ENCODE measurements at places on chromosomes 6 and 20.

- no peak for DNase-seq
These were observed 92.5 kb upstream of the SUPT3H start for GRCh38 chr6:45470131-45470738.

GRCh38 chr6:54206510-54206909 lies 95.3 kb downstream of the MLIP start:
- DNase-seq: no peak

- peak; percentile 47 for DNase-seq
These were observed 1.1 kb upstream of the PANK2 start for GRCh38 chr20:3887876-3888620.

- no peak for DNase-seq
These were observed 55.2 kb downstream of the PSMB1 start for GRCh38 chr6:170497841-170498301.

- no peak for DNase-seq
These were observed 77.6 kb upstream of the EYA2 start for GRCh38 chr20:46816886-46817638.

GRCh38 chr6:20352346-20352745 lies 49.3 kb upstream of the E2F3 start:
- no peak for DNase-seq

DNA sequence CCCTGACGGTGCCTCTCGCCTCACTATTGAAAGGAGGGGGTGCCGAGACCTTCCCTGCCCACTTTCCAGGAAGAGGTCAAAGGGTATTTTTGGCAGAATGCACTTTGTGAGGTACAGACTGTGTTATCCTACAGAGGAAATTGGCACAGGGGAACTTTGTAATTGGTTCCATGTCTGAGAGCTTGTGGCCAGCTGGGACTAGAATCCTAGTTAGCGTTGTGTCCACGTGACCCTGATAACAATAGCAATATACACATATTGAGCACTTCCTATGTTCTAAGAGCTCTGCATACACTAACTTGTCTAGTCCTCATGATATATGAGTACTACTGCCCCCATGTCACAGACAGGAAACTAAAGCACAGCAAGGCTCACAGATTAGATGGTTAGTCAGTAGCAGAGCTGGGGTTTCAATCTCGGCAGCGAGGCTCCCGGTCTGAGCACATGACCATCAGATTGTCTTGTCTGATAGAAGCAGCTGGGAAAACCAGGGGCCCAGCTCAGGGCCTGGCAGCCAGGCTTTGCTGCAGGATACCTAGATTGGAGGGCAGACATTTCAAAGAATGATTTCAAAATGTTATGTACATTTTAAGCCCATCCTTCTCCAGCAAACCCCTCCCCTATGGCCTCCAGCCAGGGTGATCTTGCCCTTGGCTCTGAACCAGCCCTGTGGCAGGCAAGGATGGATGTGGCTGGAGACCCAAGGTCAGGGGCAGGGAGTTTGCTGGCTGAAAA lies 1.4 kb downstream of the MAPK13 start:
- peak; percentile 48 for DNase-seq

- DNase-seq: no peak
These were observed 109.6 kb downstream of the DLL1 start for GRCh38 chr6:170181338-170181690.

DNA sequence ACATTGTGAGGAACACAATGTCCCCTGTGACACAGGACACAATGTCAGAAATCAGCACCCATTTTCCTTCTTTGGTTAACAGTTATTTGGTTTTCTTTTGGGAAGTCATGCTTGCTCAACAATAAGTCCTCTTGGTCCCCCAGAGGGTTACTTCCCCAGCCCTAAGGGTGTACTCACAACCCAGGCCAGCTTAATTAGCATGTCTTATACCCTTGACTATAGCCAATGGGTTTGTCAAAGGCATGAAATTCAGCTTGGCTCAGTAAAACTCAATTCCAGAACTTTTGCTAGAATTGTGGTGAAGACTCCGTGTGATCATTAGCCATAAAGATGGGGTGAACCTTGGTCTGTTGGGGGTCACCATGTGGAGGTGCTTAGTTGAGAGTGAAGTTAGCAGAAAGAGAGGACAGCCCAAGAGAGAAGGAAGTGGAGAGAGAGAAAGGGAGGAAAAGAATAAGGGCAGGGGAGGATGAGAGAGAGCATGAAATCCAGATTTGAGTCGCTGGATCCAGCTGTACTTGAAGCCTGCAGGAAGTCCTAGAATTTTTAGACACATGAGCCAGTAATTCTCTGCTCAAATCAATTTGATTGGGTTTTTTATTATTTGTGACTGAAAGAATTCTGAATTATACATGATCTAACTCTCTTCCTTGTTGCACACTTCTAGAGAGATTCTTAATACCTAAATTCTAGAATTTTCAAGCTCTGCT lies 321.3 kb upstream of the JAG1 start:
- no peak for DNase-seq

DNA sequence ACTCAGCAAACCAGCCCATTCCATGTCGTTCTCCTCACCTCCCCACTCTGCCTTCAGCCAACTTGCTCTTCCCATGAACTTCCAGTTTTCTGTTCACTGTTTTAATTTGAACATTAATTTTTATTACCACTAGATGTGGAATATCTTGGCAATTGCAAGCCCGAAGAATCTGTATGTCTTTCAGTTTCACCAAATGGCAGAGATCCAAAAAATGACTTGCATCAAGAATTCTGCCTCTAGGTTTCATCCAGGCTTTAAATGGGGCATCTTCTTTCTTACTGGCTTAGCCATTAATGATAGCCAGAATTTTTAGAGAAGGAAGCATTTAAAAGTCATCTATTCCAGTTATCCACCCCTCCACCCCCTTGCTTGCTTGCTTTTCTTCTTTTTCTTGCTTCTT lies 39.0 kb downstream of the CAP2 start:
- no peak for DNase-seq

GRCh38 chr6:93407186-93407585 lies 12.2 kb downstream of the EPHA7 start:
- no peak for DNase-seq

DNA sequence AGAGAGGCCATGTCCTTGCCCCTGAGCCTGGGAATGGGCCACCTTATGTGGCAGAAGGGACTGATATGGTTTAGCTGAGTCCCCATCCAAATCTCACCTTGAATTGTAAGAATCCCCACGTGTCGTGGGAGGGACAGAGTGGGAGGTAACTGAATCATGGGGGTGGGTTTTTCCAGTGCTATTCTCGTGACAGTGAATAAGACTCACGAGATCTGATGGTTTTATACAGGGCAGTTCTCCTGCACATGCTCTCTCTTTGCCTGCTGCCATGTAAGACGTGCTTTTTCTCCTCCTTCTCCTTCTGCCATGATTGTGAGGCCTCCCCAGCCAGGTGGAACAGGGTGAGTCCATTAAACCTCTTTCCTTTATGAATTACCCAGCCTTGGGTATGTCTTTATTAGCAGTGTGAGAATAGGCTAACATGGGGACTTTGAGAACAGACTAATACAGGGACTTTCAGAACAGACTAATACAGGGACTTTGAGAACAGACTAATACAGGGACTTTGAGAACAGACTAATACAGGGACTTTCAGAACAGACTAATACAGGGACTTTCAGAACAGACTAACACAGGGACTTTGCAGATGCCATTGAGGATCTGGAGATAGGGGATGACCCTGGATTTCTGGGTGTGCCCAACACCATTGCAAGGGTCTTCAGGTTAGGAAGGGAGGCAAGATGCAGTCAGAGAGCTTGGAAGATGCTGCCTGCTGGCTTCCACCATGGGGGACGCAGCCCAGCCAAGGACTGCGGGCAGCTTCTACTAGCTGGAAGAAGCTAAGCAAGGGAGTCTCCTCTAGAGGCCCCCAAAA lies 86.9 kb downstream of the RAMACL start:
- DNase-seq: no peak

DNA sequence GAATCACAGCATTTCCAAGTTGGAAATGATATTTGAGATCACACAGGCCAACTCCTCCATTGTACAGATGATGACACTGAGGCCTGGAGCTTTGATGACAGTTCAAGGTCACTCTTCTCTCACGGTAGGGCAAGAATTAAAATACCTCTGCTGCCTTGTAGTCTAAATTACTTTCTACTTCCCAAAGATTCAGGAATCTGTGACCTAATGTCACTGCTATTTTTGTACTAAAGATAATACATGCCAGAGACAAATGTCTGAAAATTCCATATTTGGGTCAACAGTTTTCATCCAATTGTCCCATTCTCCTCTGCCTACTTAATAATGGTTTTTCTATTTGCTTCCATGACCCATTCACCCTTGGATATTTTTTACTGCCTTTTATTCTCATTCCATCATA lies 160.0 kb downstream of the SOD2 start:
- DNase-seq: no peak

DNA sequence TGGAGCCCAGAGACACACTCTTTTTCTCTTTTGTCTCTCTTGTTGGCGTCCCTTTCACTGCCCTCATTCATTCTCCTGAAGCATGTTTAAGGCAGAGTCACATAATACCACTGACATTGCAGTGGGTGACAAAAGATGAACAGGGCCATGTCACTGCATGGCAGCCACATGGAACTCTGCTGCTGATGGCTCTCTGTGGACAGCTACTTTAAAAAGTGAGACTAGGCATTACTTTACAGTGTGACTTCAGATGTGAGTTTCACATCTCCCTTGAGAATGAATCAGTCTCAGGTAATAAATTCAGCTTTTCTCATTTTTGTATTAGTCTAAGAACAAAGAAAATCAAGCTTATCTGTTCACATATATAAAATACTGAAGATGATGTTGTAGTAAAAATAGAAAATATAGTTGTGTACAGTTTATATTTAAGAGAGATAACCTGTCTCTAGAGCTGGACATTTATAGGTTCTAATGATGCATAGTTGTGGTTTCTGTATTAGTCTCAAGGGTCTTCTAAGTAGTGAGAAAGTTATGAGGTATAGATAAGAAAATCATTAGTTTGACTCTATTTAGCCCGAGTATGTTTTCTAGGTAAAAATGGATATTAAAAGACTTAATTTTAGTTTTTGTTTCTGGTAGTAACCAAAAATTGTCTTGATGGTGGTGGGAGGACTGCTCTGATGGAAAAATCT lies 6.1 kb downstream of the MRS2 start:
- DNase-seq: no peak

DNA sequence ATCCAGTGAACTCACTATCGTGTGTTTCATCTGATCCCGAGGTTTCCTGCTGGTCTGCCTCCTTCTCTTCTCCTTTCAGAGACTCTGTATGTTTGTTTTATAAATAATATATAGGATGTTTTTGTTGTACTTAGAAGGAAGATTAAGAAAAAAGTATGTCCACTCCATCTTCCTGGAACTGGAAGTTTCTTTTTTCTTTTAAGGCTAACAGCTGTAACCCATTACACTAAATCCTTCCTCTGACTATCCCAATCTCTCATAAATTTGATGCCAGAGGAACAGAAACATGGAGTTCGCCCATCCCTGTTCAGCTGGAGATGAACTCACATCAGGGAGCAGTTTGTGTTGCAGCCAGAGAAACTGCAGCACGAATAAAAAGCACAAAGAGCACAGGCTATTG lies 20.7 kb downstream of the RIPK1 start:
- DNase-seq: no peak

- no peak for DNase-seq
These were observed 44.6 kb upstream of the GGTLC1 start for GRCh38 chr20:24033151-24033550.

GRCh38 chr6:105077596-105078385 lies 102.0 kb downstream of the POPDC3 start:
- peak; percentile 53 for DNase-seq

GRCh38 chr20:25129908-25130307 lies 48.0 kb upstream of the VSX1 start:
- no peak for DNase-seq

DNA sequence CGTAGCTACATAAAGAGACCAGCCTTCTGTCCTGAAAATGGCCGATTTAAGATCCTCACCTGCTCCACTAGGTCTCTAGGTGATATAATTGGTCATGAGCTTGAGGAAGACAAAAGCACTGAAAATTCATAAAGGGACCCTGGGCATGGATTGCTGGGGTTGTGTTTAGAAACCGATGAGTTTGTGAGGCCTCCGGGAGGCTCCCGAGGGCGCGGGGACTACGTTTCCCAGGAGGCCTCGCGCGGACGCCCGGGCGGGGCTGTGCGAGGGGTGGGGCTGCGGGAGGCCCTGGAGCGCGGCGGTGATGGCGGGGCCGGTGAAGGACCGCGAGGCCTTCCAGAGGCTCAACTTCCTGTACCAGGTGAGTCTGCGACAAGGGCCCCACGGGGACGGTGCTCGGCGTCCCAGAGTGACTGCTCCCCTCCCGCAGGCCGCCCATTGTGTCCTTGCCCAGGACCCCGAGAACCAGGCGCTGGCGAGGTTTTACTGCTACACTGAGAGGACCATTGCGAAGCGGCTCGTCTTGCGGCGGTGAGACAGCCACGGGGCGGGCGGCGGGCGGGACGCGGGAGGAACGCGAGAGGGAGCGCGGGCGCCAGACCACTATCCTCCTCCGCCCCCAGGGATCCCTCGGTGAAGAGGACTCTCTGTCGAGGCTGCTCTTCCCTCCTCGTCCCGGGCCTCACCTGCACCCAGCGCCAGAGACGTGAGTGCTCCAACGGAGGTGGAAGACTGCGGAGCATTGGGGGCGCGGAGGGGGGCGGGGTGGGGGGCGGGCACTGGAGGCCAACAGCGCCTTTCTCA lies at the start of gene RPP21:
TSS of gene RPP21 (plus strand) at position 289 of the 804 bp plus-strand sequence. CDS start at position 305, 16 bp downstream.
- peak; percentile 63 for DNase-seq

DNA sequence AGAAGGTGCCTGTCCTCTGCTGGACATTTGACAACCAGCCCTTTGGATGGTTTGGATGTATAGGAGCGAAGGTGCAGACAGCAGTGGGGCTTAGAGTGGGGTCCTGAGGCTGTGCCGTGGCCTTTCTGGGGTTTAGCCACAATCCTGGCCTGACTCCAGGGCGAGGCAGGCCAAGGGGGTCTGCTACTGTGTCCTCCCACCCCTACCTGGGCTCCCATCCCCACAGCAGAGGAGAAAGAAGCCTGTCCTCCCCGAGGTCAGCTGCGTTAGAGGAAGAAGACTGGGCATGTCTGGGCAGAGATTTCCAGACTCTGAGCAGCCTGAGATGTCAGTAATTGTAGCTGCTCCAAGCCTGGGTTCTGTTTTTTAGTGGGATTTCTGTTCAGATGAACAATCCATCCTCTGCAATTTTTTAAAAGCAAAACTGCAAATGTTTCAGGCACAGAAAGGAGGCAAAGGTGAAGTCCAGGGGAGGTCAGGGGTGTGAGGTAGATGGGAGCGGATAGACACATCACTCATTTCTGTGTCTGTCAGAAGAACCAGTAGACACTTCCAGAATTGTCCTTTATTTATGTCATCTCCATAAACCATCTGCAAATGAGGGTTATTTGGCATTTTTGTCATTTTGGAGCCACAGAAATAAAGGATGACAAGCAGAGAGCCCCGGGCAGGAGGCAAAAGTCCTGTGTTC lies 1.3 kb upstream of the CDKN1A start:
- DNase-seq: peak; percentile 24

- no peak for DNase-seq
These were observed 5.6 kb upstream of the HECA start for GRCh38 chr6:139129284-139129683.

DNA sequence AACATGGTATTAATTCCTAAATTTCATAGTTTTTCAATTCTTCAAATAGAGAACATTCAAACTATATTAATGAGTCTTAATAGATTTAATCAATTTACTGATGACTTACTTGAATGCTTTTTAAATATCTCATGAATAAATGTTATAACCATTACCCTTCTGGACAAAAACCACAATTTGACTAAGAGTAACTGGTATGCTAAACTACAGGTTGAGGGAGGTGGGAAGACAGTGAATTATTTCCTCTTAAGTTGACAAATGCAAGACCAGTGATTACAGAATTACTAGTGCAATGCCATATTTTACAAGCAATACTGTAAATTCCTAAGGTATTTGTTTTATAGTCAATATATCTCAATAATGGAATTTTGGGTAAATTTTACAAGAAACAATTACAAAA lies 65.1 kb downstream of the REV3L start:
- no peak for DNase-seq
